NCI-H748 treated with DMSO at 0.1 percent for 48 hours (cell line): ENCODE measurements at places on chromosomes 12 and 14.

- no peak for DNase-seq
Observed at GRCh38 chr12:108570743-108571608, 8.6 kb downstream of the ISCU start.

DNA sequence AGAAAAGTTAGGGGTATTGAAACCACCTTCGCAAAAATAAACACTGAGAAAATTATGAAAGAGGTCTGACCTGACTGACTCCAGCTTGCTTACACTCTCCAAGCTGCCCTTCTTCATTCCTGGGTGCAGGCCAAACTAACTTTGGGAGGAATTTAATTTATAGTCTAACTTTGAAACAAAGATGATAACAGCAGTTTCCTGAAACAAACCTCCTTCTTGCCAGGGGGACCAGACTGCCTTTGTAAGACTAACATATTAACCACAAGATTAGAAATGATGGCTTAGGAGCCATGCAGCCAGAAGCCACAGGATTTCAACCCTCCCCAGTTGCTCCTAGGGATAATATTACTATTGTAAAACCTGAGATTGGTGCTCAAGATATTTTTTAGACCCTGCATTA, 13.8 kb upstream of the EEA1 start:
- DNase-seq = no peak

DNA sequence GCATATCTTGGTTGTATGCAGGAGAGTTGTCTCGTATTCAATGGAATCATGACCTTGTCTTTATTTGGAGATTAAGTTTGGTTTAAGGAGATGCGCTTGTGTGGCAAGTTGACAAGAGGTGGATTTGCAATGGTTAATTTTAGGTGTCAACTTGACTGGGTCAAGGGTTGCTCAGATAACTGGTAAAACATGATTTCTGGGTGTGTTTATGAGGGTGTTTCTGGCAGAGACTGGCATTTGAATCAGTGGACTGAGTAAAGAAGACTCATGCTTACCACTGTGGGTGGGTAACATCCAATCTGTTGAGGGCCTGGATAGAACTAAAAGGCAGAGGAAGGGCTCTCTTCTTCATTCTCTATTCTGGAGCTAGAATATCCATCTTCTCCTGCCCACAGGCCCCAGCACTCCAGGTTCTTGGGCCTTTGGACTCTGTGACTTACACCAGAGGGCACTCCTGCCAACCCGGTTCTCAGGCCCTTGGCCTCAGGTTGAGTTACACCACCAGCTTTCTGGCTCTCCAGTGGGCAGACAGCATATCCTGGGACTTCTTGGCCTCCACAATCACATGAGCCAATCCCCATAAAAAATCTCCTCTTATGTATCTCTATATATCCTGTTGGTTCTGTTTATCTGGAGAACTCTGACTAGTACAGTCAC, 141.5 kb upstream of the ARID2 start:
- no peak for DNase-seq

DNA sequence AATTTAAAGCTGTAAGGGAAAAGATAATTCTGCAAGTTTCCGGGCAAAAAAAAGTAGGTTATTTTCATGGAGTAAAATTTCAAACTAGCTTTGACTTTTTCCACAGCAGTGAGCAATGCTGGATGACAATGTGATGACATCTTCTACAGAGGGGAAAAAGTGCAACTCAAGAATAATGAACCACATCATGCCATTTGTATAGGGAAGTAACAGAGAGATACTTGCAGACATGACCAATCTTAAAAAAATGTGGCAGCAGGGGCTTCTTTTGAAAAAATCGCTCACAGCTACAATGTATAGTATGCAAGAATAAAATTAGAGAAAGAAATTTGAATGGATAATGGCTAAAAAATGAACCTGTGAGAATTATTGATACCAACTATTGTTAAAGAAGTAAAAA, 115.5 kb downstream of the DHRS2 start:
- no peak for DNase-seq

- no peak for DNase-seq
Observed at GRCh38 chr12:97177481-97177880, 270.4 kb downstream of the NEDD1 start.

- DNase-seq = no peak
Observed at GRCh38 chr12:112183141-112184021, 58.0 kb downstream of the TRAFD1 start.

GRCh38 chr12:5170844-5171243, 127.2 kb downstream of the KCNA5 start:
- no peak for DNase-seq

GRCh38 chr12:1474041-1474573, 120.3 kb downstream of the FBXL14 start:
- no peak for DNase-seq

DNA sequence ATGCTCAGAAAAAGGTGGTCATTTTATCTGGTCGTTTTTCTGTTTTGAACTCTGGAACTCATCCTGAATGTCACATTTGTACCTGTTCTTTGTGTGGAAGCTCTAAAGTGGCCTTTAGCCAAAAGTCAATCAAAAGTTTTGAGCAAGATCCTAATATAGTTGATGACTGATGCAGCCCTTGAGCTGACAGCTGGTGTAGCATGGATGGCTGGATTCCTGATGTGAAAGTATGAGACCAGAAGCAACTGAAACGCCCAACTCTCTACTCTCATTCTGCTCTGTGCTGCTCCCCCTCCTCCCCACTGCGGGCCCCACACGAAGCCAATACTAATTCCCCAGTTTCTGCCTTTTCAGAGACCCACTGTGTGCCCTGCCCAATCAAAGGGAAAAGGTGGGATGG, 10.3 kb upstream of the MYH7 start:
- DNase-seq = no peak

DNA sequence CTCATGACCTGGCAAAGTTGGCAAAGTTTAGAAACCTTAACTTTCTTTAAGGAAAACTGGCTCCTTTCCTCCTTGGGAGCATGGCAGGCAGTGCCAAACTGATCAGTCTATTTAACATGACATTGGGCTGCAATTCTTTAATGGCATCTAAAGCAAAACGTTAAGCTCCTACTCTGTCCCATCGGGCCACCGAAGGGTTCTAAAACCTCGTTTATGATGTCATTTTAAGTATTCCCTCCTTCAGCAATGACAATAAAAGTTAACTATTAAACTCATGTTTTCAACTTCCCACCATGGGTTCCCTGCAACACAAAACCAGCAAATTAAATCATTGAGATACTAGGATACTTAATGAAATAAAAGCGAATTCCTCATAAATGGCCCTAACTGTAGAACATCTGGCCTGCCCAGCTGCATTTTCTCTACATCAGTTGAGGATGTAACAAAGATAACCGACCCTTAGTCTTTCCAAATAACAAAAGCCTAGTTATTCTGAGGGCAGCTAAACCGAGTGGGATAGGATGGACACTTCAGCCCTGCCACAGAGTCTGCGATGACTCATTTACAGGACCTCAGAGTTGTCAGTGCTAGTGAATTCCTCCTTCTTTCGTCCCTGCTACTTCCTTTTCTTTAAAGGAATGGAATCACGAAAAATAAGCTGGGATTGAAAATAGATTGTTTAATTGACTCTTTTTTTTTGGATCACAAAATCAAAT, 34.5 kb upstream of the RIC8B start:
- no peak for DNase-seq

- DNase-seq = no peak
Observed at GRCh38 chr12:40156021-40156764, 50.3 kb upstream of the SLC2A13 start.

DNA sequence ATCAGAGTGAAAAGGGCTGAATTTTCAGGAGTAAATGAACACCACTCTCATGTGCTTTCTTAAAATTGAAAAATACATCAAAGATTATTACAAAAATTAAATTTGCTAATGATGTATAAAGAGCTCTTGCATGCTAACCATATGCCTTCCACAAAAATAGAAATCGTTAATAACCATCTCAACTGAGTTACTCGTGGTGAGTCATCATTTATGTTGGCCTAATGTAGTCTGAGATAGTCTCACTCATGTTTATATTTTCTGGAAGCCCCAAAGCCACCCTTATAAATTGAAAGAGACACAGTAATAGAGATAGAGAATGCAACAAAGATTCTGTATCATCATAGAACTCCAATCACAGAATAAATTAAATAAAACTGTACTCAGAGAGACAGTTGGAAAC, 131.2 kb downstream of the KCNH5 start:
- DNase-seq = no peak

DNA sequence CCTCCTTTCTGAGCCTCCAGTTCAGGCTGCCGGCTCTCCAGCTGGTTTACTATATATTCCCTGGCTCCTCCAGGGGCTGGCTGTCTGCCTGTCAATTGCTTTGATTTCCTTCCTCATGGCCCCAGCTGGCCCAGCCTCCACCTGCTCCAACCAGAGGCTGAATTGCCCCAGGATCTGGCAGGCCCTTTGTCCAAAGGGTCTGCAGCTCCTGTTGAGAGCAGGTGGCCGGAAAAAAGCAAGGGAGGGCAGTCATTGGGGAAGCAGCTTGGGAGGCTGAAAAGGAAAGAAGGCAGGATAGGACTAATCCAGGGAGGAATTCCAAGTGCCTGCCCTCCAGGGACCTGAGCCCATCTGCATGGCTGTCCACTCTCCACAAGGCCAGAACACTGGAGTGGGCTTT, 25.3 kb downstream of the PAH start:
- no peak for DNase-seq

GRCh38 chr14:56004786-56005185, 113.4 kb upstream of the PELI2 start:
- DNase-seq = no peak

- DNase-seq = no peak
Observed at GRCh38 chr14:34997762-34998161, 15.0 kb downstream of the SRP54 start.
